T47D (cell line): ENCODE measurements at places on chromosomes 5 and 9.

- DNase-seq, result no peak
Observed at GRCh38 chr5:59767211-59767605, 126.3 kb downstream of the PDE4D start.

DNA sequence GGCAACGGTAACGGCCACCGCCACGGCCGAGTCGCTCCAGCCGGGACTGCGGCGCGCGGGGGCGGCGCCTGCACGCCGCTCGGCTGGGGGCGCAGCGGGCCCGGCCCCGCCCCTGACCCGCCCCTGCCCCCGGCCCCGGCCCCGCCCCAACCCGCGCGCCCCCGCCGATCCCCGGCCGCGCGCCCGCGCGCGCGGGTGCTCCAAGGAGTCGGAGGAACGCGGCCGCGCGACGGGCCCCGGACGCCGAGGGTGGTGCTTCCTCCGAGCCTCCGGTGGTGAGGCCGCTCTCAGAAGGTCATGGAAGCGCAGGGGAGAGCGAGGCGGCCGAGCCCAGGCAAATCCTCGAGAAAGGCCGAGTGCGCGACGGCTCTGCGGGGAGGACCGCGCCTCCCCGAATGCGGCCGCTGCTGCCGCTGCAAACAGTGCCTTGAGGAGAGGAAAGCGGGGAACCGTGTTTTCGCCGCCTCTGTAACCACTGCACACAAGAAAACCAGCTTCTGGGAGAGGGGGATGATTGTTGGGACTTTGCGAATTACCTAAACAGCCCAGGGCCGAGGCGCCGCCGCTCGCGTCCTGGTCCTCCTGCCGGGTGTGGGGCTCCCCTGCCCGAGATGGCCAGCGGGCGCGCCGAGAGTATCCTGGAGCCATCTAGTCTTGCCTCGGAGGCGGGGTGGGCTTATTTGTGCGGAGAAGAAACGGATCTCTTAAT, at the start of gene LIFR:
TSS of gene LIFR (minus strand) at position 48 of the 709 bp plus-strand sequence. CDS start 25,999 bp downstream, outside the sequence.
- peak; percentile 87 for DNase-seq

- DNase-seq, result no peak
Observed at GRCh38 chr5:72698481-72698880, 118.0 kb upstream of the TNPO1 start.

DNA sequence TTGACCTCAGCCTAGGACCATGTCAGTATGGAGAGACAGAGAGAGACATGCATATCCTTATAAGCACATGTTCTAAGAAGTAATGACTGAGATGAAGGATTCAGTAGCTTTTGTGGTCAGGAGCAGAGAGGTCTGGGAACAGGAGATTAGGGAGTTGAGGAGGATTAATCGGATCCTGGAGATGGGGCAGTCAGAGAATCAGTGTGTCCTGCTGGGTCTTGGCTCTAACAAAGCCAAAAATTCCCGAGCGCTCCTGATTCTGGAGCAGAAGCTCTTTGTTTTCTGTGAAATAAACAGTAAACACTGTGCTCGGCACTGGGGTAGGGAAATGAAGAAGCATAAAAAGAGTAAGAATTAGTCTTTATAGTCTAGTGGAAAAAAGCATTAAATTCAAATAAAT, 520.0 kb upstream of the CLINT1 start:
- DNase-seq, result no peak

- no peak for DNase-seq
Observed at GRCh38 chr9:123933440-123934212, 3.7 kb upstream of the DENND1A start.

DNA sequence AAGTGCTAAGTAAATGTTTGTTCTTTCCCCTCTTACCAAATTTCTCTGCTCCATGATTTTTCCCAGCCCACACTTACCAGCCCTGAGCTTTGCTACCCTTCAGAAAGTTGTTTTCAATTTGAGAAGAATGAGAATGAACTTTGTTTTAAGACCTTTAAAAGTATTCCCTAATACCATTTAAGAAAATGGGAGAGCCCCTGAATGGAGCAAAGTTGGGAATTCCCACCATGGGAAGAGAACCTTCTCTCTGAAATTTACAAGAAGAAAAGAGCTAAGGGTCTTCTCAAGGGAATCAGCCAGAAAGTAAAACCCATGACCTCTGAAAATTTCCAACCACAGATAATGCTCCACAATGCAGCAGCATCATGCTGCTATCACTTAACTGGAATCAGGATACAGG, 17.7 kb downstream of the ZNF366 start:
- DNase-seq, result no peak

DNA sequence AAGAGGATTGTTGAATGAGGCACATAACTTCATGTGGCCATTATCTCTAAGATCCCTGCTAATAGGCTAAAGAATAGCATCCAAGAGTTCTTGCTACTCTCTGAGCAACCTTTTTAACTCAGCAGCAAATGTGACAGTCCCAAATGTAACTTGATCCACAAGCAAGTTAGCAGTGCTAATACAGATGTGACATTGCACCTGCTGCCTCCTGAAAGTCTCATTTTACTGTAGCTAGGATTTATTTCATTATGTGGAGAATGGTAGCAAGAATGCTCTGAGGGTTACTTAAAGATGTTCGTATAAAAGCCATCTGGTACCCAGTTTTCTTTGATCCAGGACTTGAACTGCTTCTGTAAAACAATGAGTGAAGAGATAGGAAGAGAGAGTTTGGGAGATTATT, 45.8 kb downstream of the CDH10 start:
- no peak for DNase-seq
